Stimulated activated CD4-positive, alpha-beta T cell treated with anti-CD3 and anti-CD28 coated beads, TNF-alpha, amount 100 ng/mL, for 24 hours (primary cell): ENCODE measurements at places on chromosomes 11 and 22.

DNA sequence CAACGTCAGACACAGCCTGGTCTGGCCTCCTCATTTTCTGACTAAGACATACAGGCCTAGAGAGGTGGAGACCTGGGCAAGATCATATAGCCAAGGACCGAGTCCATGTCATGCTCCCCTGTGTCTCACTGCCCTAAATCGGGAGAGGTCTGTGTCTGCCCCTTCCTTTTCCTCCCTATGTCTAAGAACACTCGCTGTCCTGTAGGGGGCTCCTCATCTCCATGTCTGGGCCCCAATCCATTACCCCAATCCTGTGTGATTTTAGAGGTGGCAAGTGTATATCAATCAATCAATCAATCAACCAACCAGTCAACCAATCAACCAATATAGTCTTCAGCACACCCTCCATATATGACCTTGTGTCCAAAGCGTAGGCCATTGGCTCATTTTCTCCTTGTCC, 125.7 kb downstream of the KIRREL3 start:
- DNase-seq: no peak

DNA sequence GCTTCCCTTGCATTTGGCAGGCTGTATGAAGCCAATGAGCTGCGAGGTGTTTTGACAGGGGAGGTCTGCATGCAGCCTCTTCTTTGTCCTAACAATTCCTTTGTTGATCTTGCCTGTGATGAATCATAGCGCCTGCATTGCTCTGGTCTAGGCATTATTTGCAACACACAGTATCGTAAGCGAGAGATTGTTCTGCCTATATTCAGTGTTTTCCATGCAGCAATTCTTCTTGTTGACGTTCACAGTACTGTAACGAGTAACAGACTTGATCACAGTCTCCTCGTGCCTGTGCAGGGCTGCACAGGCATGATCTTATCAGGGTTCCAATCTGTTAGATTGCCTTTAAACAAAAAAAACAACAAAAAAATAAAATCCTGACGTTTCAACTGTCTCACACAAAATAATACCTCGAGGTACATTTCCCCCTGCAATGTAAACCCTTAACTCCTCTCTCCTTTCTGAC, 13.9 kb upstream of the ADSL start:
- no peak for DNase-seq

DNA sequence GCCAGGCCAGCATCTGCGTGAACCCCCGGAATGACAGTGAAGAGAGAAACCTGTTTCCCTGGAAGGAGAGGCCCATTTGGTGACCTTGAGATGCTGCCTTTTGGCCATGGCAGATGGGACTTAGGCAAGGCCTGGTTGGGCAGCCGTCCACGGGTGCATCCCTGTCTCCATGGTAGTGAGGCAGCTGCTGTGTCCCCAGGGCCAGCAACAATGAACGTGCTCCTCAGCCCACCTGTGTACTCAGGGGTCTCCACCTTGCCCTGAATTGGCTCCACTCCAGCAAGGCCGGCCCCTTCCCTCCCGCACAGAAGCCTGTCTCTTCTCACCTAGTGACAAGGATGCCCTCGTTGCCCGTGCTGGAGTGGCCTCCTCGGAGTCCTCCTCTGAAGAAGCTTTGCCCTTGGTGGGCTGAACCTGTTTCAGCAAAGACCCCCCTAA, 441.1 kb downstream of the TBC1D22A start:
- no peak for DNase-seq

DNA sequence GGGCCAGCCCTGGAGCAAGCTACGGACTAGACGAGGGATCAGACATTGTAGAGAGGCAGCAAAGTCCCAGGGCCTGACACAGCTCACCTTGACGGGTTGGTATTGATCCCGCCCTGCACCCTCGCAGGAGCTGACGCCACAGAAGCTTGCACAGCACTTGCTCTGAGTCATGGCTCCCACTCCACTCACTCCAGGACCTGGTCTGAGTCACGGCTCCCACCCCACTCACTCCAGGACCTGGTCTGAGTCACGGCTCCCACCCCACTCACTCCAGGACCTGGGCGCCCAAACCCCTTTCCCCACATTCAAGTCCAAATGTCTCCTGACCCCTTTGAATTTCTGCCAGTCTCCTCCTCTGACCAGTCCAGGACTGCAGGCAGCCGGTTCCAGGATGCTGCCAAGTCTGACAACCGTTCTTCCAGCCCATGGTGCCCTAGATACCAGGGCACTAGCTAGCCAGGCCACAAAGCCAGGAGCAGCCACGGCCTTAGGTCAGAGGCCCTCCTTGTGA, 6.0 kb upstream of the PNPLA5 start:
- DNase-seq: no peak

GRCh38 chr11:121909596-121909995, 206.4 kb downstream of the BLID start:
- DNase-seq: no peak

GRCh38 chr11:109033627-109034338, 368.9 kb downstream of the DDX10 start:
- no peak for DNase-seq

GRCh38 chr11:45610627-45611026, 54.8 kb downstream of the CHST1 start:
- no peak for DNase-seq

DNA sequence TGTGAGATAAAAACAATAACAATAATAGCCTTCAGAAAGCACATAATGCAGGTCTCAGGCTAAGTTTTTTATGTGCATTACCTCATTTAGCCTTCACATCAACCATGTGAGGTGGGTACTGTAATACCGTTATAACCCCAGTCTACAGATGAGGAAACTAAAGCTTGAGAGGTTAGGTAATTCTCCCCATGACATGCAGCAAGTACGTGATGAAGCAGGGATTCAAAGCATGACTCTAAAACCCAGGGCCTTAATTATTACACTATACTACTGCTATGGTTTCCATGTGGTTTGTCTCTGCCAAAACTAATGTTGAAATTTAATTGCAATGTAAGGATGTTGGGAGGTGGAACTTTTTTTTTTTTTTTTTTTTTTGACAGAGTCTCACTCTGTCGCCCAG, 37.7 kb upstream of the FDX1 start:
- no peak for DNase-seq

DNA sequence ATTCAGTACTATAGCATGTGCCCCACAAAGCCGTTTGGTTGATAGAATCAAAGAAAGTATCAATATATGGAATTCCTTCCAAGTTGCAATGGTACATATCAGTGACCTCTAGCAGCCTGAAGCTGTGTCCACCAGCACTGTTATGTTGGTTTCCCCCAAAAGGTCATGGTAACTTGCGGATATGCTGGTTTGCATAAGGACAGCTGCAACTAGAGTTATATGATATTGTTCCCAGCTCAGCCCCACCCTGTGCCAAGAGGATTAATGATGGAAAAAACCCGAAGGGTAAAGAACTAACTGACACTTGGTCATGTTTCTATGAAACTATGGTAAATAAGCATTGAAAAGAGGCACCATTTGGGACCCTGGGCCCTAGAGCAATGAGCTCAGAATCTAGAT, 93.5 kb downstream of the PDHX start:
- DNase-seq: no peak

- no peak for DNase-seq
These were observed 30.8 kb downstream of the SYTL2 start for GRCh38 chr11:85779956-85780640.

- DNase-seq: no peak
These were observed 42.0 kb downstream of the ALX4 start for GRCh38 chr11:44267750-44268613.

DNA sequence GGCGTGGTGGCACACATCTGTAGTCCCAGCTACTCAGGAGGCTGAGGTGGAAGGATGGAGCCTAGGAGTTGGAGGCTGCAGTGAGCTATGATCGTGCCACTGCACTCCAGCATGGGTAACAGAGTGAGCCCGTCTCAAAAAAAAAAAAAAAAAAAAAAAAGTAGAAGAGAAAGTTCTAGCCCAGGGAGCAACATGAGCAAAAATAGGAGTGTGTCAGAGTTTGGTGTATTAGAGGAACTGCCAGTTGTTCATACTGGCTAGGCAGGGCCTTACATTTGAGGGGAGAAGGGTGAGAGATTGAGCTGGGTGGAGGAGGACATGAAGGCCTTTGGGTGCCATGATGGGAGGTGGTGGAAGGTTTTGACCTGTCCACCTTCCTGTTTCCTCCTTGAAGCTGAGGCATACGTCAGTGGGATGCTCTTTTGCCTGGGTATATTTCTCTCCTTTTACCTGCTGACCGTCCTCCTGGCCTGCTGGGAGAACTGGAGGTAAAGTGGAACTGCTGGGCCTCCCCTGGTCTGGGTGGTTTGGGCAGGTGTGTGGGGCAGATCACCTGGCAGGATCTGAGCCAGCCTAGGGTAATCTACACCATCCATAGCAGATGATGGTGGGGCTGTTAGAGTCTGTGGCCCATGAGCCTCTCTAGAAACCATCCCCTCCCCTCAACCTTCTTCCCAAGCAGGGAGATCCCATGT, 7.3 kb downstream of the SIDT2 start:
- no peak for DNase-seq

GRCh38 chr11:130508913-130509312, 60.5 kb downstream of the ADAMTS15 start:
- no peak for DNase-seq

DNA sequence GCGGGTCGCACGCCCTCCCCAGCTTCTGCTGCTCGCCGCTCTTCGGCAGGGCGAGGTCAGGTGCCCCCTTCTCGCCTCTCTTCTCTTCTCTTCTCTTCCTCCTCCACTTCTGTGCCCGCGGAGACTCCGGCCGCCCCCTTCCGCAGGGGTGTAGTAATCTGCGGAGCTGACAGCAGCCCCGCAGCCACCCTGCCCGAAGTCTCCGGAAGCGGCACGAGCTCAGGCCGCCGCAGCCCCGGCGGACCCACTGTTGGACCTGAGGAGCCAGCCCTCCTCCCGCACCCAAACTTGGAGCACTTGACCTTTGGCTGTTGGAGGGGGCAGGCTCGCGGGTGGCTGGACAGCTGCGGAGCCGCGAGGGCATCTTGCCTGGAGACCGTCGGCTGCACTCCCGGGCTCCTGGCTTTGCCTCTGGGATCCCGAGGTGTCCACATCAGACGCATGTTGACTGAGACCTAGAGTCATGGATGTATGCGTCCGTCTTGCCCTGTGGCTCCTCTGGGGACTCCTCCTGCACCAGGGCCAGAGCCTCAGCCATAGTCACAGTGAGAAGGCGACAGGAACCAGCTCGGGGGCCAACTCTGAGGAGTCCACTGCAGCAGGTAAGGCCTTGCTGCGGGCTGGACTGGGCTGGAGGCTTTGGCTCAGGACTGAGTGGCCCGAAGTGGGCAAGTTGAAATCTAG, 486 bp downstream of the STIM1 start:
- DNase-seq: no peak
